ENCODE measurements at places on chromosomes 4 and X. TPM values are rescaled to one million over a fixed set of nuclear protein-coding genes. Genes with fewer than 3 reads are reported as not detected.

Gene SLITRK2
- total RNA-seq = not detected

Gene HSFX1
- total RNA-seq = 0.57 TPM

Gene GAGE12E
- not detected for total RNA-seq

Gene TAB3
- total RNA-seq = 24.2 TPM

Gene IQCM
- not detected for total RNA-seq

All from activated T-helper 2 cell treated with anti-CD3 and anti-CD28 coated beads, Interferon-gamma antibody, Interleukin-2, Interleukin-4, amounts not matched to agents 10 μg/mL and 5 μg/mL and 100 μg/mL, durations not matched to agents 14 hours and 24 hours and 36 hours (primary cell).